HTR-8/SVneo (cell line): ENCODE measurements at places on chromosomes 7 and 10.

DNA sequence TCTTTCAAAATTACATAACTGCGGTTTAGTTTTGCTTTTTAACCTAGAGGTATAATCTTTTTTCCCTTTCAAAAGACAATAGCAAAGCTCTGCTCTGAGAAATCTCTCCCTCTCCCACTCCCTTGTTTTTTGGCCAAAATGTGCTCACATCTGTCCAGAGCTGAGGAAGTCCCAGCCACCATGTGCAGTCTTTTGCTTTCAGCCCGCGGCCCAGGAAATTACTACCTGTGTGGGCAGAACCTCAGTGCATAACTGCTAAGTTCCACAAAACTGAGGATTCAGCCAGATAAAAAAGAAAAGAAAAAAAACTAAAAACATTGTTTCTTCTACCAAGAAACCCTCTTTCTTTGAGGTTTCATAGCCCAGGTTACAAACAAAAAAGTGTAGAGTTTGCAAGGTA lies 115.0 kb upstream of the HGF start:
- DNase-seq = no peak

DNA sequence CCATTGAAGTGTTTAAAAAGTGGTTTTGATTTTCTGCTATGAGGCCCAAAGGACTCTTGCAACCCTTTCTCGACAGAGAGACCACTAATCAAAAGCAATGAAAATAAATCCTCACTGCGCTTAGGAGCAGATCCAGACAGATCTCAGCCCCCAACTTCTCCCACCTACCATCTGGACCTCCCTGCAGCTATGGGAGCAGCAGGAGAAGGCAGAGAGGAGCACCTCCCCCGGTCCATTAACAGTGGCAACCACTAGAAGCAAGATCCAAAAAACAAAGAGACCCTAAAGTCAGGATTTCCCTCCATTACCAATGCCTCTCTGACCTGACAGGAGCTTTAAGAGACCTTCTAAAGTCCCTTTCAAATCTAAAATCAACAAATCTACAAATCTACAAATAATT lies 99.0 kb upstream of the LSM8 start:
- no peak for DNase-seq

DNA sequence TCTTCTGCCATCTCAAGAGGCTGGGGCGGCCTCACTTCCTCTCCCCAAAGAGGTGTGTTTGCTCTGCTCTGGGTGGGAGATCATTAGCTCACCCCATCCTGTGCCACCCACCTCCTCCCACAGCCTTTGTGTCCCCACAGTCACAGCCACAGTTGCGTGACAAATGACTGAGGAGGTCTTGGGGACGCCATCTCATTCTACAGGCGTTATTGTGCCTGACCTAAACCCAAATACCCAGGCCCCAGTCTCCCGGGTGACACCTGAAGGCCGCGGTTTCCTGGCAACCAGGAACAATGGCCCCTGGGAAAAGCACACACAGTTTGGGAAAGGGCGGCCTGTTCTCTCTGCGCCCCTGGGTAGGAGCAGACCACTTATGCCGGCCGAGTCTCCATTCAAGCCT lies 51.6 kb downstream of the SLIT1 start:
- DNase-seq = no peak

DNA sequence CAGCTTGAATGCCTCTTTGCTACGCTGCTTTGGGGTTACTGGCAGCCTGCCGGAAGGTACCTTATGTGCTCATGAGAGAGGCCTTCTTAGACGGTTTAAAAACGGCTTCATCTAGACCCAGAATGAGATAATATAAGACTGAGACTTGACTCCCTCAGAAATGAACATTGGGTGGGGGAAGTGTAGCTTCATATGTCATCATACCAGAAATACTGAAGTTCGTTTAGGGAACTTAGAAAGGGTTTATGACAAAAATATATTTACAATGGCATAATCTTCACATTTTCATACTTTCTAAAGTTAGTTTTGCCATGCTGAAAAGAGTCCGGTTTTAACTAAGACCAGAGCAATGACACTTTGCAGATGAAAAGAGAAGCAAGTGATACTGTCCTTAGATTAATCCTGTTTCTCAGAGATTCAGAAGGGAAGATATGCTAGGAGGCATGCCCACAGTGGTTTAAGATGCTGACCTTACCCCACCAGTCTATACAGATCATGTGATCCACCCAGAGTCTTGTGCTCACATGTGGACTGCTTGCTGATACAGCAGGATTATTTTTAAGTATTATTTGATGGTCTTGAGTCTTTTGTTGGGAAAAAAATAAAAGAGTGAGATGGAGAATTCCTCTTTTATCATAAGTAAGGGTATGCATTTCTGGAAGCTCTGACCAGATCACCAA lies 40.8 kb upstream of the HGF start:
- DNase-seq = no peak

DNA sequence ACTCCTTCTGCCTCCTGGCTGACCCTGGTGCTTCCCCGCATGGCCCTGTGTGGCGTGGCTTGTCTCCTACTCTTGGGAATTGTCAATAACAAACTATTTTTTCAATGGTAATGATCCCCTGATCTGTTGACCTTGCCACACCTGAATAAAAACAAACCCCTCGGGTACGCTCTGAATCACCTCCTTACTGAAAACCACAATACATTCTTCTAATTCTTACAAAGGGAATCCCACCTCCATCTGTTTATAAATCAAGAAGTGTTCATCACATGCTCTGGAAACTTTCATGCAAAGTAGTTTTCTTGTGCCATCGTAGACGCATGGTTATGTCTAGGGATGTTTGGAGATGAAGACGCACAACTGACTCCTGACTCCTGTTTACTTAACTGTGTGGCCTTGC lies 245.8 kb downstream of the FRMD4A start:
- DNase-seq = peak; percentile 11

DNA sequence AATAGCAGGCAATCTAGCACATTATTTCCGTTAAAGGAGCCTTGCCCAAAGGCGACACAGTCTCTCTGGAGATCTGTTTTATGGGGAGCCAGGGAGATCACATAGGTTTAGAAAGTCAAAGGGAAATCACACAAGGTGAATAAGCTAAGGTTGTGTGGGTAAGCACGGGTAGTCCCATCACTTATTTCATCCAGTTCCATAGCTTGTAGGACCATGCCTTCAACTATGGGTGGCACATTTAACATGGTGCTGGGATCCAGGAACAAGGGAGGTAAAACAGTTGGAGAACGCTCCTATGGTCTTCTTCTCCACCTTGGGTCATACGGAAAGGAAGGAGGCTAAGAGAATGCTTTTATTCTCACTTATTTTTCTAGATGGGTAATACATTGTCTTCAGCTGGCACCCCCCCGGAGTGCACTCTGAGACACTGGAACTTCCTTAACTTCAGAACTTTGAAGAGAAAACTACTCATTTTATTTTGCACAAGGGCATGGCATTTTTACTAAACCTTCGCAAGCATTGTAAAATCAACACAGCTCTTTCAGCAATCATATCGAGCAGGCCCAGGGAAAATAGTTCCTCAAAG lies 435.4 kb downstream of the KIF20B start:
- no peak for DNase-seq

DNA sequence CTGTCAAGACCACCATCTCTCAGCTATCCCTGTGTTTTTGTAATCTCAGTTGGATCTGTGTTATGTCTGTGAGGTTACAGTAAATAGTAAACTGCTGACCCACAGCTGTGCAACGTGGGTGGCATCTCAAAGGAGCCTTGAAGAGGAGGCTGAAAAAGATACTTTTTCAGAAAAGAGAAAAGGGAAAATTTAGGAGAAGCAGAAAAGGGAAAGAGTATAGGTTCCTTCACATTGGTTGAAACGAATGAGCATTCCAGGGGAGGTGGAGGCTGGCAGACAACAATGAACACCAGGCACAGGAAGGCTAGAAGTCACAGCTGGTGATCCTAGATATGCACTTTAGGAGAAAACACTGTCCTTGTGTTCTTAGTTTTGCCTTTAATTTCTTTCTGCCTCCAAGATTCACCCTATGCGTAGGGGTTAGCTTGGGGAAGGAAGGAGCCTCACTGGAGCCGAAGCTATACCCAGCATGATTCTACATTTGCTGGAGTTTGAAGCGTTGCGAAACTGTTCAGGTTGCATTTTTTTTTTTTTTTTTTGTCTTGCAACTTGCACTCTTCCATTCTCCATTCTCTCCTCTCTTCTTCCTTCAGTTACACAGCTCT lies 18.3 kb downstream of the CPED1 start:
- DNase-seq = no peak

DNA sequence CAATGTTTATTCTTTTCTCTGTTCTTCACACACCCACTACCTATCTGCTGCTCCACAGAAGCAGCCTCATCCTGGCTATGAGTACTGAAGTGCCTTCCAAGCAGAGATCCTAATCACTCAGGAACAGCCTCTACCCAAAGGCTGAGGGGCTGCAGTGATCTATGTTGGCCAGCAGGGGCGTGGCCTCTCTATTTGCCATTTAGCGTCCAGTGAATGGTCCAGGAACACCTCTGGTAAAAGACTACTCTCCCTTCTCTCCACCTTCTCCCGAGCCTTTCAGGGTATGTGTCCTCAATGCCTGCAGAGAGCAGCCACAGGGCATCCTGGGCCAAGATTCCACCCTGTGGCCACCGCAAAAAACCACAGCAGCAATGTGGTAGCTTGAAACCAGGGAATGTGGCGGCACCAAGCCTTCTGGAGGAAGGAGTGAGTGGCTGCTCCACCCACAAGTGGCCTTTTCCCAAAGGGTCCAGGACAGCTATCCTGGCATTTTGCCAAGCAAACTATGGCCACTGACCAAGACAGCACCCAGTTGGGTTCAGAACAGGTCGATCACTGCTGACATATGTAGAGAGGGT lies 70.9 kb downstream of the SYPL1 start:
- peak; percentile 48 for DNase-seq

DNA sequence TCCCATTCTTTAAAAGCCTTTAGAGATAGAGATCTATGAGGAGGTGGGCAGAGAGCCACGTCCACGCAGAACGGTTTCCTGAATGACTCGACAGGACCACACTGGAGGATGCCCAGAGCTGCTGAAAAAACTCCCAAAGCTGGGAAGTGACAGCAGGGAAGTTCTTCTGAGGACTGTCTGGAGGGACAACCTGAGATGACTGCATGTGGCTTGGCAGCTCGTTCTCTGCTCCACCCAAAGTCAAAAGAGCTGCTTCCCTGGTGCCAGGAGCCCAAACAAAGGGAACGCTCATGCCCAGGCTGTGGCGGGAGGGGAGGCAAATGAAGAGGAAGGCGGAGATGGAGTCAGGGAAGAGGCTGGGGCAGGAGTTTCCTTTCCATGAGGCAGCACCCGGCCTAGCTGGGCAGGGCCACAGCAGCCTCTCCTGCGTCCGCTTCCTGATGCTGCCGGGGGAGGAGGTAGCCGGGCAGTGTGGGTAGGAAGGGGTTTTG lies 95.4 kb downstream of the CCDC3 start:
- DNase-seq = no peak

DNA sequence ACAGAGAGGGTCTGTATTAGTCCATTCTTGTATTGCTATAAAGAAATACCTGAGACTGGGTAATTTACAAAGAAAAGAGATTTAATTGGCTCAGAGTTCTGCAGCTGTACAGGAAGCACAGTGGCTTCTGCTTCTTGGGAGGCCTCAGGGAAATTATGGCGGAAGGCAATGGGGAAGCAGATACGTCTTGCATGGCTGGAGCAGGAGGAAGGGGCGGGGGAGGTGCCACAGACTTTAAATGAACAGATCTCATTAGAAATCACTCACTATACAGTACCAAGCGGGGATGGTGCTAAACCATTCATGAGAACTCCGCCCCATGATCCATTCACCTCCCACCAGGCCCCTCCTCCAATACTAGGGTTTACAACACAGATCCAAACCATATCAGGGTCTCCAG lies 3.7 kb upstream of the CALU start:
- DNase-seq = no peak

DNA sequence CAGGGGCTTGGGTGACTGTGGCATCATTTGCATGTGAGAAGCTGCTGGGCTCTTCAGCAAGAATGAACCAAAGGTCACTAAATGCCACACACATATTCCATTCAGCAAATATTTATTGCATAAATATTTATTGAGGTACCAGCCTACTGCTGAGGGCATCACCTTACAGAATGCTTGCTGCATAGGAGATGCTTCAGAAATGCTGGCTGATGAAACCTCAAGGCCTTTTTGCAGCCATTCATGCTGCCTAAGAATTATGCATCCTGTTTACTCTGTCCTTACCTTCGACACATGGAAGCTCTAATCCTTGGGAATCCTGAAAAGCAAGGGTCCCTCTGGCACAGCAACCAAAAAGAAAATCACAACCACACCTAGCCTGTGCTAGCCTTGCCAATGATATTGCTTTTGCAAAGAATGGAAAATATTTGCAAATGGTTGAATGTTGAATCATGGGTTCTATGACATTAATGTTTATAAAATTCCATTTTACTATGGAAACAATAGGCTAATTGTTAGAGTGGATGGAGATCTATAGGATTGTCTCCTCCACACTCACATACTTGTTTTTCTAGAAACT lies 79.6 kb downstream of the PCGF5 start:
- no peak for DNase-seq

DNA sequence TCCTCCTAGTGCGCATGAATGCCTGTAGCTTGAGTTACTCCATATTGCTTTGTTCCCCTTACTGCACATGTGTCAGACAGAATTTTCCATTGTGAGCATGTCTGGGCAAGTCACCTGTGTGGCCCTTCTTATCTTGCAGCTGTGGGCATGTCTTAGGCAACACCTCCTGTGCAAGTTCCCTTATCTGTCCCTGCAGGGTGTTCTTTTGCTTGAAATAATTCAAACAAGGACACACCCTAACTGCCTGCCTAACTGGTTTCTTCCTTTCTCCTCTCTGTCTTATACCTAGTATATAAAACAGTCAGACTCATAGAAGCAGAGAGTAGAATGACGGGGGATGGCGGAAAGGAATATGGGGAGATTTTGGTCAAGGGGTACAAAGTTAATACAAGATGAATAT lies 421.1 kb upstream of the SORCS1 start:
- DNase-seq = no peak

- DNase-seq = no peak
Measured at GRCh38 chr10:6350609-6351008, 147.9 kb downstream of the PFKFB3 start.

GRCh38 chr10:79354141-79354540 lies 6.9 kb downstream of the PPIF start:
- no peak for DNase-seq

DNA sequence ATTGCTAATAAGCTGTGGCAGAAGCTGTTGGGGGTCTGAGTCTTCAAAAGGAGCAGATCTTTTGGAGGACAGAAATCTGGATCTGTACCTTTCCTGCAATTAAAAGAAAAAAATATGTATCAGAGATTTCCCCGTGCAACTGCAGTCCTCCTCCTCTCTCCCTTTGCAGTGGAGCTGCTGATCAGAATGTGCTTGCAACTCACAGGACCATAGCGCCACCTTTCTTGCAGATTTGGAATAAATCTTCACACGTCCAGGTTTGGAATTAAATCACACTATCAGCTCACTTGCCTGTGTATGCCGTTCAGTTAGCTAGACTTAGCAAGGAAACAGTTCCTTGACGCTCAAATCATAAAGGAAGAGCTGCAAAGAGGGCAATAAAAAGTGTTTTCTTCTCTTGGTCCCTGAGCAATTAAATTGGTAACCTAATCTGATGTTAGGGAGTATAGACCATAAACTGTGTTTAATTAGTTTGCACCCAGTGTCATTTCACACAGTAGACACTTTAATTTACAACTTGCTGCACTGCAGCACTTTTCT lies 77.4 kb downstream of the PON1 start:
- peak; percentile 22 for DNase-seq

GRCh38 chr7:159158888-159159405 lies 14.3 kb upstream of the VIPR2 start:
- no peak for DNase-seq
